Thoracic aorta (tissue), 2 donors: ENCODE measurements at places on chromosomes 7 and 10. TPM values are rescaled to one million over a fixed set of nuclear protein-coding genes. Genes with fewer than 3 reads are reported as not detected.

GRCh38 chr7:89451911-89452310 lies 656.4 kb upstream of the TEX47 start:
- no peak for DNase-seq

Gene CALML3
- total RNA-seq: not detected

DNA sequence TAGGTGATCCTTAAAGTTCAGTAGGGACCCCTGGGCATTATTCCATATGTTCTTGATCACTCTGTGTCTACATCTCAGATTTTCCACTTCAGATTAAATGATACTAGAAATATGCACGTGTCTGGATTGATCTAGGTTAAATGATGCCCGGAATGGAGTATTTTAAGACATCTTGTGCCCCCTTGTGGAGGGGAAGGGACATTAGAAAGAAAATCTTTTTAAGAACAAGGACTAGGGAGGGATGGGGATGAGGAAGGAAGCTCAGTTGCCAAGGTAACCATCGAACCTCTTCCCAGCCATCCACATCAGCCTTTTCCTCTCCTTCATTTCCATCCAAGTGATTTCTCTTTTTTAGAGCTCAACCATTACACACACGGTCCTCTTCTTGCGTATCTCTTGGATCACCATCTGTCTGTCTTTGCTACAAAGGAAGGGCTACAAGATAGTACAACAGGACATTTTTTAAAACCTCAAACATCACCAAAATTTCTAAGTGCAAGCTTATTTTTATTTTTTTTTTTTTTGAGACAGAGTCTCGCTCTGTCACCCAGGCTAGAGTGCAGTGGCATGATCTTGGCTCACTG lies 40.5 kb downstream of the PRSS2 start:
- no peak for DNase-seq

DNA sequence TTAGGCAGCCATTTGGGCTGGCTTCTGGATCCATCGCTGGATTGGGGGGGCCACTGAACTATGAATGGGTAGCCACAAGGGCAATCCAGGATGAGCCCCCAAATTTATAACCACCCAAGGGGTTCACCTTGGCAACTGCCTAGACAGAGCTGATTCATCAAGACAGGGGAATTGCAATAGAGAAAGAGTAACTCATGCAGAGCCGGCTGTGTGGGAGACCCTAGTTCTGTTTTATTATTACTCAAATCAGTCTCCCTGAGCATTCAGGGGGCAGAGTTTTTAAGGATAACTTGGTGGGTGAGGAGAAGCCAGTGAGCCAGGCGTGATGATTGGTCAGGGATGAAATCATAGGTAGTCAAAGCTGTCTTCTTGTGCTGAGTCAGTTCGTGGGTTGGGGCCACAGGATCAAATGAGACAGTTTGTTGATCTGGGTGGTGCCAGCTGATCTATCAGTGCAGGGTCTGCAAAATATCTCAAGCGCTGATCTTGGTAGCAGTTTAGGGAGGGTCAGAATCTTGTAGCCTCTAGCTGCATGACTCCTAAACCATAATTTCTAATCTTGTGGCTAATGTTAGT lies 57.9 kb downstream of the DNAJB9 start:
- no peak for DNase-seq

Gene TMEM236
- 1.1 TPM for total RNA-seq

- no peak for DNase-seq
Measured at GRCh38 chr7:46343802-46344201, 422.7 kb upstream of the IGFBP3 start.

GRCh38 chr10:102400076-102400475 lies 4.6 kb downstream of the NFKB2 start:
- no peak for DNase-seq

DNA sequence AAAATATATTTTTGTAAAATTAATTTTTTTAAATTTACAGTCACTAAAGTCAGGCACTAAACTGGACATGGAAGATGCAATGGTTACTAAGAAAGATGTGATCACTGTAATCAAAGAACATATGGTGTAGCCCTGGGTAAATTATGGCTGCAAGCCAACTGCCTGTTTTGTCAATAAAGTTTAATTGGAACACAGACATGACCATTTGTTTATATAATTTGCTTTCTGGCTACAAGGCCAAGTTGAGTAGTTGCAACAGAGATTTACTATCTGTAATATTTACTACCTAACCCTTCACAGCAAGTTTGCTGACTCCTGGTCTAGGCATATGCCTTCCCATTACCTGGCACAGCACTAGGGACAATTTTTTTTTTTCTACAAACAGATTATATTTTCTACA lies 448.9 kb downstream of the ADRA2A start:
- no peak for DNase-seq

DNA sequence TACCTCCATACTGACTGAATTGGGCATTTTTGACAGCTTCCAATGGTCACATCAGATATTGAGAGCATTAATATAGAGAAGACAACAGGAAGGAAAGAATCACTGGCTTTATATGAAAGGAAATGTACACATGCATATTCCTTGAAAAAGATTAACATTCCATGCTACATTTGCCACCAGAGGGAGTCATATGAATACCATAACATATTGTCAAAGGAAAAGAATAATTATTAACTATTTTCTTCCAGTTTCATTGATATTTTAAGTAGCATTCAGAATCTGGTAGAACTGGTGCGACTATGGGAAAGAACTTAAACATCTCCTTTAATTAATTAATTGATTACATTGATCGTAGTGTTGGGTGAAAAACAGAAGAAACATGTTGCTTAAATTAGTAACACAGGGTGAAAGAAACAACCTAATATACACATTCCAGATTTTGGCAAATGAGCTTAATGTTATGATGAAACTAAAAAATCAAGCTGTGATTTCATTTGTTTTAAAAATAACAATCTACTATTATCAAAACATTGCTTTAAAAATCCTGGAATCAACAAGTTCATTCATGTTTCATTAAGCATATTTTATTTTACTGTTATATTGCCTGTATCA lies 71.5 kb downstream of the GPR85 start:
- no peak for DNase-seq

Gene CAV2
- 93.8 TPM for total RNA-seq

GRCh38 chr7:40923626-40924025 lies 779.3 kb downstream of the INHBA start:
- DNase-seq: no peak

GRCh38 chr7:91767820-91768219 lies 112.7 kb downstream of the MTERF1 start:
- DNase-seq: no peak

DNA sequence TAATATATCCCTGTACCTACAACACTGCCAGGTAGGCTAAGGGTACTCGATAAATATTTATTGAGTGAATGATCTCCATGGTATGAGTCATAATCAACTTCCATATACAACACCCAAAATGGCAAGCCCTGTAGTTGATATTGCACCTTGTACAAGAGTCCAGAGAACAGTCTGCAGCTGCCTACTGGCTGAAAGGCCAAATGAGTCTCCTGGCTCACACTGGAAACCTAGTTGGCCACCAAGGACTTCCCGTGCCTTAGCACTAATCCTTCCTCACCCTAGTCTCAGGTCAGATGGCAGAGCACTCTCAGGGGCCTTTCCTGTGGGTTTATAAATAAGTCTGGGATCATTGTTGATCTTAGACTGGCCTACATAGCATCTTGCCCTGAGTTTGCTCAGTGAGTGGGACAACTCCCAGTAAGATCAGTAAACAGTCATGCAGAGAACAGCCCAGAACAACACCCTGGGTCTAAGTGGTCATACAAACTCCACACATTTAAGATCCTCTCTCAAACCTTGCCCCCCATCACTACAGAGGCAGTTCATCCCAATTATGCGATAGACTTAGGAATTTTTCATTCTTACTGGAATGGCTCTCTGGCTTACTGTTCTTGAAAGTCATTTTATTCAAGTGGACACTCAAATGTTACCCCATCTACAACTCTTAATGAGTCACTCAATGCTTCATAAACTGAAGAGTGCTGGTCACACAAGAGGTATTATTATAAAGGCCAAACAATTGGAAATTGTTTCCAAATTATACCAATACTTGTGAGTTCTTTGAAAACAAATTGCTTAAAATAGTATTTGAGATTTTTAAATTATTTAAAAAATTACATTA lies 14.7 kb upstream of the SLC16A9 start:
- no peak for DNase-seq

GRCh38 chr7:40885503-40885902 lies 750.7 kb downstream of the SUGCT start:
- DNase-seq: no peak

Gene TMEM184A
- 1.5 TPM for total RNA-seq

GRCh38 chr7:64555046-64555445 lies 7.8 kb downstream of the ZNF680 start:
- no peak for DNase-seq

GRCh38 chr7:47335557-47336471 lies 246.1 kb downstream of the TNS3 start:
- DNase-seq: peak; percentile 66

DNA sequence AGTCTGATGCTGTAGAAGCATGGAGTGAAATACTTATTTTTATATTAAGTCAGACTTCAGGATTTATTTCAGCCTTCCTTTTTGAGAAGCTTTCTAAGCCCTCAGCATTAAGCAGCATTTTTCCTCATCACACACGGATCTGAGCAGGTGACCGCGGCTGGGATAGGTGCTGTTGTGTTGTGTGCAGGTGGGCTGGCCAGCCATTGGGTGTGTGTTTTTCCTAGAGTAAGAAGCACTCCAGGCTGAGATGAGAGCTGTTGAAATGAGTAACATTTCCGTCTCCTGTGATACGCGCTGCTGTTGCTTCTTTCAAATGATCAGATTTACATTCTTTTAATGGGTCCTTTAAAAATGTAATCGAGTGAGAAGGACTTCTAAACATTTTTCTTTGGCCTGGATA lies 63.9 kb downstream of the INSYN2A start:
- DNase-seq: no peak

Gene ZYX
- 287 TPM for total RNA-seq

DNA sequence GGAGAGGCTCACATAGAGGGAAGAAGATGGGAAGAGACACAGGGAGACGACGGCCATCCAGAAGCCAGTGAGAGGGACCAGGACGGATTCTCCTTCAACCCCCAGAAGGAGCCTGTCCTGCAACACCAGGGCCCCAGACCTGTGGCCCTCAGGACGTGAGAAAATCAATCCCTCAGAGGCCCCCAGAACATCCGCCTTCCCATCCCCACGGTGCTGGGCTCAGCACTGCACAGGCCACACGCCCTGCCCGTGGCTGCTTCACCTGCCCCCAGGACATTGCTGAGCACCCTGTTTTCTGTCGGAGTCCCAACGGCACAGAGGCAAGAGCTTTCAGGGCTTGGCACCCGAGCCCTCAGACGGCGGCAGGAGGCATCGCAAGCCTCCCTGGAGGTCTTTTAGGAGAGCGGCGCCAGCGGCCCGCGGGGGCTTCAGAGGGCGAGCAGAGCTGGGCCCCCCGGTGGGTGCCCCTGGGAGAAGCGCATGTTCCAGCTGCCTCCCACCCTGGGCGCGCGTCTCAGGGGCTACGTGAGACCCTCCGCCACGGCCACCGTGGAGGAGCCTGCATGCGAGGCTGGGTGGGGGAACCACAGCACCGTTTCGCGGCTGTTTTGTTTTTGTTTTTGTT lies 42.8 kb downstream of the PDGFA start:
- no peak for DNase-seq

DNA sequence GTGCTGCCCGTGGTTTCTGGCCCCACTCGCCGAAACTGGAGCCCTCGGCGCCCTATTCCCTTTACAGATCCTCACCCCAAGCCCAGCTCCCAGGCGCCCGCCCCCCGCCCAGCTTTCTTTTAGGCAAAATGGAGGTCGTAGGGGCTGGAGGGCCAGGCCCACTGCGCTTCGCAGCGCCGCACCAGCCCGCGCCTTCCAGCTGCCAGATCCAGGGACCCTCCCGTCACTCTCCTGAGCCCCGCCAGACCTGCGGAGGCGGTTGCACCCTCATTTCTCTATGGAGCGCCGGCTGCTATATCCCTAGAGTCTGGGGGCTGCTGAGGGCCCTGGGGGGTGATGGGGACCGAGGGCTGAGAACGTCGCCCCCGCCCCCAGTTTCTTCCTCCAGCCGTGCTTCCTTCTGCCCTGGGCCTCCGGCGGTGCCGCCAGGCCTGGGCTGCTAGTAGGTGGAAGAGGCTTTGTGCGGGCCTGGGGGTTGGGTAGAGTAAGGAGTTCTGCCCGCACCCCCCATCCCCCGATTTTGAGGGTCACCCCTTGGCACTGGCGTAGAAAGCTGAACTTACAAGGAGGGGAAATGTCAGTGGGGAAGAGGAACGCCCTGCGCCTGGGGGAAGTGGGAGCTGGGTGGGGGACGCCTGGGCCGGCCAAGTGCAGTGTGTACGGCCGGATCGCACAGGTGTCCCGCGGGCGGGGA lies 1.0 kb downstream of the GNB2 start:
- DNase-seq: no peak

DNA sequence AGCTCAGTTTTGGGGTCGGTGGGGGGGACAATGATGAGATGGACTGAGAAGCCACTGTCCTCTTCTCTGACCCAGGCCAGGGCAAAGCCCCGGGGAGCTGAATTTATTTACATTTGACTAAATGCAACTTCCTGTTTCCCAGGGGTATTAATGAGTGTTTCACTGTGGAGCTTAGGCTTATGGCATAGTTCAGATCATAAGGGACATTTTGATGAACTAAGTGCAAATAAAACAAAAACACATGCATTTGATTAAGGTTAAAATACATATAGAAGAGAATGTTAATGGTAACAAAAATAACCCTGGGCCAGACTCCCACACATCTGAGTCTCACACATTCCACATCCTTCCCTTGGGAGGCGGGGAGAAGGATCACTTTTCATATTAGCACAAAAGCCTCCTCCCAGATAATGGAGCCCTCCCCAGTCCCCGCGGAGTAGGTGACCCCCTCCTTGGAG lies 320.6 kb downstream of the FRMD4A start:
- DNase-seq: no peak

DNA sequence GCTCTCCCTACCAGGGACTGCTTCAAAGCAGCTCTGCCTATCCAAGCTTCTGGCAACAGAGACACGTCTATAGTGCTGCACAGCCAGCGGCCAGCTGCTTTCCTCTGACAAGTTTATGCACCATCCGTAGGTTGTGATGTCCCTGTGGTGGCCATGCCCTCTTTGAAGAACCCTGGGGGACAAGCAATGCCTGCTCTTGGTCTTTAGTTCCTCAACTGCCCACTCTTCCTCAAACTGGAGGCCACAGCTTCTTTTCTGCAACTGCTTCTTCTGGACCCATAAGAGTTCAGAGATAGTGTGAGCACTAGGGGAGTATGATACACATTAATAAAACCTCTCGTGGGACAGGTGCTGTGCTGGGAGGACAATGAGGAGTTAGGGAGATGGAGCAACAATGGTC lies 164.9 kb downstream of the ELMO1 start:
- no peak for DNase-seq

Gene ECD
- 34.8 TPM for total RNA-seq

Gene COL13A1
- 23.1 TPM for total RNA-seq

- no peak for DNase-seq
Measured at GRCh38 chr10:35927990-35928488, 285.9 kb upstream of the FZD8 start.

Gene KCNIP2
- 1.2 TPM for total RNA-seq

GRCh38 chr7:81260152-81260551 lies 341.3 kb upstream of the SEMA3C start:
- no peak for DNase-seq

Gene NEUROD6
- not detected for total RNA-seq
